CD4-positive, alpha-beta T cell treated with Interleukin-10 for 1 hour (primary cell): ENCODE measurements at places on chromosomes 3 and 15.

- DNase-seq, result no peak
Measured at GRCh38 chr15:36818260-36818659, 238.8 kb downstream of the CDIN1 start.

DNA sequence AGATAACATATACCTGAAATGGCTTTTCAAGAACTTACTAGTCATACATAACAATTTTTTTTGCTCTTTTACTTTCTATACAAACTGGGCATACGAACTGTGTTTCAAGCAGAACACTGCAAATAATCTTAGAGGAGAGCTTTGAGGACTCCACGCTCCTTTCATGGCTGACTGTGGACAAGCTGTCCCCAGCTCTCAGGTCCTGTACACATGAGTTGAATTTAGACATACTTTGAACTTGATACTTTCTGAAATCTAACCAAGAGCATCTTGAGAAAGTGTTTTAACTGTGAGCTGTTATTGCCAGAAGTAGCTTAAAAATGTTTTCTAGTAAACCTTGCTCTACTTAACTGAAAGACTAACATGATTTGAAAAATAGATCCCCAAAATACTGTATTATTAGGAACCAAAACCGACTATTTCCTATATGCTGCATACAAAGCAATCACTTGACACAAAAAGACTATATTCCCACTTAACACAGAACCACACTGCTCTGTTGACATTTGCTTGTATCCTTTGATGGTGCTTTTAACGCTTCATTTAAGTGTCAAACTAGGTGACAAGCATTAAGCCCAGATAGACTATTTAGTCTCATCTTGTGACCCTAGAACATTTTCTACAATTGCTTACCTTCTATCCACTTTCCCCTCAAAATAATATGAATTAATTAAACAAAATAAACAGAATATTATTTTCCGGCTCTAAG, 755.8 kb downstream of the ROBO1 start:
- DNase-seq, result no peak

GRCh38 chr15:89109238-89109637, 21.0 kb downstream of the ABHD2 start:
- DNase-seq, result no peak

- no peak for DNase-seq
Measured at GRCh38 chr3:37729119-37729518, 132.6 kb upstream of the CTDSPL start.

DNA sequence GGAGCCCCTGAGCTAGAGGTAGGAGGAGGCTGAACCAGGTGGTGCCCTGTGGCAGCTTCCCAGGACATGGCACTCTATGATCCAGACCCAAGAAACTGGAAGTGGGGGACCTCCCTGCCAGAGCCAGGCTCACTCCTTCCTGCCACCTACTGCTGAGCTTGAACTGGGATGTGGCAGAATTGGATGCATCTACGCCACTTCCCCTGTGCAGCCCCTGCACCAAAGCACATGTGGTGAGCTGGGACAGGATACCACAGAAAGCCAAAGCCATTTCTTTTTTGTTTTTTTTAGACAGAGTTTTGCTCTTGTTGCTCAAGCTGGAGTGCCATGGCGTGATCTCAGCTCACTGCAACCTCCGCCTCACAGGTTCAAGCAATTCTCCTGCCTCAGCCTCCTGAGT, 518.0 kb upstream of the PPP2R3A start:
- no peak for DNase-seq

GRCh38 chr15:72082176-72082575, 35.8 kb downstream of the MYO9A start:
- no peak for DNase-seq
